Smooth muscle cell of the umbilical artery (primary cell): ENCODE measurements at places on chromosomes 1 and 21. TPM values are rescaled to one million over a fixed set of nuclear protein-coding genes. Genes with fewer than 3 reads are reported as not detected.

The MPL gene
- total RNA-seq = not detected in 2 replicates

The OR10Z1 gene
- total RNA-seq = not detected in 2 replicates

The TEDDM1 gene
- not detected in 2 replicates for total RNA-seq

The INSRR gene
- not detected in 2 replicates for total RNA-seq
